ENCODE measurements at places on chromosomes 11 and 22. TPM values are rescaled to one million over a fixed set of nuclear protein-coding genes. Genes with fewer than 3 reads are reported as not detected.

Gene HPS5
- 10.9 TPM for polyA plus RNA-seq

Gene SCGB1A1
- polyA plus RNA-seq: not detected

Gene NCR3LG1
- 0.28 TPM for polyA plus RNA-seq

GRCh38 chr11:116733043-116733755, 39.6 kb downstream of the BUD13 start:
- DNase-seq: no peak

DNA sequence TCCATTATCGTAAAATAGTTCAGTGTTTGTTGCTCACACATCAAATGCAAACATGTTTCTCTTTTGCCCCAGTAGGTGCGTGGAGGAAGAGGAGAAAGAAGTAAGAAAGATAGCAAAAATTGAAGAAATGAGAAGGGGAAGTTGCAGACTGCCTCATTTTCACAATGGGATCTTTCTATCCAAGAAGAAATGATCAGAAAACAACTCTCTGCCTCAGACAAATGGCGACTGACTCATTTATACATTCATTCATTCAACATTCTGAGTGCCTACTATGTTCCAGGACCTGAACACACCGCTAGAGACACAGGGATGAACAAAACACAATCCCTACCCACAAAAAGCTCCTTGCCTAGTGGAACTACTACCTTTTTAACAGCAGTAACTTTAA, 367 bp downstream of the HPS5 start:
- DNase-seq: no peak

DNA sequence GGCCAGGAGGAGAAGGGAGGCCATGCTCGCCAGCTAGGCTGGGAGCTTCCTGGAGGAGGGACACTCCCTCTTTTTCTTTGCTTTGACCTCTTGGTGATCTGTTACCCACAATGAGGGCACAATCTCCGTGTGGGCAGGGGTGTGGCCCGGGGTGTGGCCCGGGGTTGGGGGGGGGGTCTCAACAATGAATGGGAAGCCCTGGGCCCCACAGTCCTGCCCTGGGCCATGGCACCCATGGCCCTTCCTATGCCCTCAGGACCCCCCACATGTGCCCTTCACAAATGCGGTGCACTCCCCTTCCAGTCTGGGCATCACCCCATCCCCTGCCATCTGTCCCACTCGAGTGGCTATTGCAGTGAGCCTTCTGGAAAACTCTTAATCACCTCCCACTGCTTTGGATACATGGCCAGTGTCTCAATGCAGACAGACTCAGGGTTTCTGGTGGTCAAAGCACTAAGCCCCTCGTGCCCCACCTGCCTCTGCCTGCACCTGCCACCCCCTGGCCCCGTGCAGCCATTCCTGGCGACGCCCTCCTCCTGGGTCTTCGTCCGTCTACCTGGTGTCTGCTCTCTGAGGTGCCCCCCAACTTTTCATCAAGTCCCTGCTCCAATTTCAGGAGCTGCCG, 611.3 kb downstream of the TBC1D22A start:
- DNase-seq: no peak

DNA sequence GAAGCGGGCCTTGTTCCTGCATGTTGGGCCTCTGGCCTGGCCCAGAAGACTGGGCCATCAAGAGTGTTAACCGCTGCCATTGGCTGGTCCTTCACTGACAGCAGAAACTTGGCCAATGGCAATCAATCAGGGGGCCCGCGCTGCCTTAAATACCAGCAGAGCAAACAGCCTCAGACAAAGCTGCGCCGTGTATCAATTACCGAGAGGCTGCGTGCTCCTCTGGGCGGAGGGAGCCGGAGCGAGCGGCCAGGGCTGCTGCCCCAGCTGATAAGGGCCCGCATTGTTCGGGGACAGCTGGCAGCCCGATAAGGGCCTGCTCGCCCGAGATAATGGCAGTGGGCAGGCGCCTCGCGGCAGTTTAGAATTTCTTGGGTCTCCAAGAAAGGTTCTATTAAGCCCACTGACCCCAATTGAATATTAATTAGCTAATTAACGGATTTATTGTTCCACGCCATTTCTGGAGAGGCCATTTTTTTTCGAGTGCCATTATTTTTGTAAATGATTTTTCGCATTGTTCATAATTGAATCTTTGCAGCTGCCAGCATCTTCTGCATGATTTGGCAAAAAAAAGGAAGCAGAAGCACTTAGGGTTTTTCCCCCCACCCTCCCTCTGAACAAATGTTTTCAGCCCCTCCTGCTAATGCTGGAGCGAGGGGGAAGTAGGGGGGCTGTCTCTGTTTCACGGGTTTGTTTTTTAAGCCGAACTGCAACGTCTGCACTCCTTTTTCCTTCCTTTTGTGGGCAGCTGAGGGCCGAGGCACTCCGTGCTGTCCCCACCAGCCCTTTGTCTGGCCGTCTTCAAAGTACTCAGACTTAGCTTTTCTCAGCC, 37.6 kb upstream of the RIC3 start:
- DNase-seq: peak; percentile 39

DNA sequence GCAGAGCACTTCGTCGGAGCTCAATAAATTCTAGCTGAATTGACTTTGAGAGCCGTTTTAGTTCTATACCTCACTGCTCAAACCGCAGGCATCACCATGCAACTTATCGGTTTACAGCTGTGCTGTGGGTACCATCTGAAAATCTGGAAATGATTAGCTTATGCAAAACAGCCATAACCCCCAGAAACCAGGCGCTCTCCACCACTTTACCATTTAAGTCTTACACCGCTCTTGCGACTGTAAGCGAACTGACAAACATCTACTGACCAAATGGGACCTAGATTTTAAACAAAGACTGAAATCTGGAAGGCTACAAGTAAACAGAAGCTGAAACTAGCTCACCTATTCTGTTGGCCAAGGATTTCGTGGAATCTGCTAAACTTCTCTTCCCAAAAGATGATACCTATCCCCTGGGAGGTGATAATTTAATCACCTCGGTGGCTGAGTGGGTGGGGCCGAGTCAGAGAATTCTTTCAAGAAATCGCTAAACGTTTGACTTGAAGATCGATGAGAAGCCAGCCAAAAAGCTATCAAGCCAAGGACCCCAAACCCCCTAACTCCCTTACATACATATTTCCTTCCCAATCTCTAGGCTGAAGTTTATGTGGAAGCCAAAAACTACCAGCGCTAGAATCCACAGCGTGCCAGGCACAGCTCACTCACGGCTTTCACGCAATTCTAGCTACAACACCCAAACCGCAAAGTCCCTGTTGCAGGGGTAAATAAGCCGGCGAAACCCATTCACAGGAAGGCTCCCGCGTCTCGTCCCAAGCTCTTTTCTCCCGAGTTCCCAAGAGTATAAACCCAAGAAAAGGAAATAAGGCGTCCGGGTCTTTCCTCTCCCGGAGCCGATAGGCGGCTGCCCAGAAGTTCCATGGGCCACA, 644 bp downstream of the SPTY2D1 start:
- no peak for DNase-seq

- DNase-seq: no peak
These were observed 33.9 kb upstream of the PANX2 start for GRCh38 chr22:50136581-50137015.

DNA sequence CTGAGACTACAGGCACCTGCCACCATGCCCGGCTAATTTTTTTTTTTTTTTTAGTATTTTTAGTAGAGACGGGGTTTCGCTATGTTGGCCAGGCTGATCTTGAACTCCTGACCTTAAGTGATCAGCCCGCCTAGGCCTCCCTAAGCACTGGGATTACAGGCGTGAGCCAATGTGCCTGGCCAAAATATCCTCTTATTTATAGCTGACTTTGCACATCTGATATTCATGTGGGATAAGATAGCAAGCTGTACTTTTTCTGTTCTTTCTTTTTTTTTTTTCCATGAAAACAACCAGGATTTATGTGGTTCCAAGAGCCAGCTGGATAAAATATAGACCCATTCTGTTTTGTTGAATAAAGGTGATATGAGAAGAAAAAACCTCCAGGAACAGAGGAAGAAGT, 12.1 kb upstream of the XBP1 start:
- DNase-seq: no peak

DNA sequence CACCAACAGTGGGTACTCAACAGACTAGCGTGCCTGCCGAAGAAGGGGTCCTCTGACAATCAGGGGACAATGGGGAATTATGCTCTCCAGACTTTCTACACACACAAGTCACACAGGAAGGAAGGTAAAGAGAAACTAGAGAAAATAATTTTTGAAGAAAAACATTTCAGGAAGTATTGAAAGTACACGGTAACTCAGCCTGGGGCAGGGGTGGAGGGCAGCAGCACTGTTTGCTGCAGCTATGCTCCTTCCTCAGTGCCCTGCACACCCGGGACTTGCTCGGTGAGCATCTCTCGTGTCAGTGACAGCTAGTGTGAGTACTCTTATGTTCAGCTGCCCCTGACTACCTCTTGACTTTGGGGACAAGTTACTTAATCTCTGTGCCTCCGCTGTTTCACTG, 18.0 kb upstream of the APOA1 start:
- no peak for DNase-seq

- no peak for DNase-seq
These were observed 241.2 kb upstream of the SYN3 start for GRCh38 chr22:33299245-33299956.

GRCh38 chr11:108914981-108915380, 250.1 kb downstream of the DDX10 start:
- DNase-seq: no peak

DNA sequence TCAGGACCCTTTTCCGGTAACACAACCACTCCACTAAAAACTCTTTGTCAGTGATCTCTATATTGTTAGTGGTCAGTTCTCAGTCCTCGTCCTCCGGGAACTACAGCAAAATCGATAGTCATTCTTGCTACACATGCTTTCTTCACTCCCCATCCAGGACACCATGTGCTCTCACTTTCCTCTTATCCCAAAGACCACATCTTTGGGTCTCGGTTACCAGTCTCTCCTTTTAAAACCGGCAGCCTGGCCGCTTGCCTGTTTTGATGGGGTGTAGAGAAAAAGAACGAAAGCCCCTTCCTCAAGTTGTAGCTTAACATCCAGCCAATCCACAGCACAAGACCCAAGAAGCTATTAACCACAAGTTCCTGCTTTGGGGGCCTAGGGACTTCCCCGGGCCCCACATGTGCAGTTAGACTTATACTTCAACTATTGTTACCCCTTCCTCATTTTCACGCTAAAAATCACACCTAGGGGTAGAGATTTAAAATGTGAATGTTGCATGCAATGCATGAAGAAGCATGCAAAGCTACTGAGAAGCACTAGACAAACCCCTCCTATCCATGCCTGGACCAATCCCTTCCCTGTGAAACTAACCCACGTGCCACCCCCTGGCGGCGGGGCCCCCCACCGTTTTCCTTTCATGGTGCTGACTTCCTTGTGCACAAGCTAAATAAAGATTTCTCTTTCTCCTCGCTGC, 1.5 kb upstream of the TOLLIP start:
- DNase-seq: no peak
